Adrenal gland (tissue), 19 donors: ENCODE measurements at places on chromosomes 3 and 15. TPM values are rescaled to one million over a fixed set of nuclear protein-coding genes. Genes with fewer than 3 reads are reported as not detected.

The GPR160 gene
- 0.88 TPM for polyA plus RNA-seq

The CD80 gene
- 0.07 TPM for polyA plus RNA-seq

The ROBO2 gene
- polyA plus RNA-seq = 2.5 TPM

The CHDH gene
- 3.0 TPM for polyA plus RNA-seq

The CFAP20DC gene
- polyA plus RNA-seq = 1.6 TPM

The COL8A1 gene
- 30.1 TPM for polyA plus RNA-seq

The CFAP91 gene
- 8.6 TPM for polyA plus RNA-seq

The LTK gene
- 1.2 TPM for polyA plus RNA-seq

The AP3B2 gene
- 18.2 TPM for polyA plus RNA-seq

The GREM1 gene
- polyA plus RNA-seq = 1.0 TPM

The MYO5C gene
- polyA plus RNA-seq = 2.1 TPM

The IL17RE gene
- polyA plus RNA-seq = 0.51 TPM

The ANKRD63 gene
- not detected for polyA plus RNA-seq

The PRTG gene
- 1.4 TPM for polyA plus RNA-seq

The ACSBG1 gene
- polyA plus RNA-seq = 2.5 TPM

The CHRFAM7A gene
- 1.8 TPM for polyA plus RNA-seq

The LMAN1L gene
- 7.3 TPM for polyA plus RNA-seq

The FANCD2OS gene
- not detected for polyA plus RNA-seq

The RAP2B gene
- 2.9 TPM for polyA plus RNA-seq

The FAIM gene
- polyA plus RNA-seq = 12.4 TPM

The GADL1 gene
- polyA plus RNA-seq = 0.16 TPM

The TF gene
- 12.3 TPM for polyA plus RNA-seq

The INKA1 gene
- 0.35 TPM for polyA plus RNA-seq

The LYZL4 gene
- polyA plus RNA-seq = not detected

The DNAJA4 gene
- polyA plus RNA-seq = 18.8 TPM
